ENCODE measurements at places on chromosomes 12 and 14.

DNA sequence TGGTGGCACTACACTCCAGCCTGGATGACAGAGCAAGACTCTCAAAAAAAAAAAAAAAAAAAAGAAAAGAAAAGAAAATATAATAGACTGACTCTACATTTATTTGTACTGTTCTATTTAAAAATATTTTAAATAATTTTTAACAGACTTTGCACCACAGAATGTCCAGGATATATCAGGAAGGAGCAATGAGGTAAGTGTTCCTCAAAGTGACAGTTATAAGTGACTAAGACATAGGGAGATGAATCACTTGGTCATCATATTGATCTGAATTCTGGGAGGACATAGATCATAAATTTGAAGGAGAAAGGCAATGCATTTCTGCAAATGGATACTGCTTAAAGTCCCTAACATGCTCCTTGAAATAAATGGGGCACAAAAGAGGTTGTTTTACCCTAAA lies 221.5 kb downstream of the KCNC2 start:
- DNase-seq: no peak

DNA sequence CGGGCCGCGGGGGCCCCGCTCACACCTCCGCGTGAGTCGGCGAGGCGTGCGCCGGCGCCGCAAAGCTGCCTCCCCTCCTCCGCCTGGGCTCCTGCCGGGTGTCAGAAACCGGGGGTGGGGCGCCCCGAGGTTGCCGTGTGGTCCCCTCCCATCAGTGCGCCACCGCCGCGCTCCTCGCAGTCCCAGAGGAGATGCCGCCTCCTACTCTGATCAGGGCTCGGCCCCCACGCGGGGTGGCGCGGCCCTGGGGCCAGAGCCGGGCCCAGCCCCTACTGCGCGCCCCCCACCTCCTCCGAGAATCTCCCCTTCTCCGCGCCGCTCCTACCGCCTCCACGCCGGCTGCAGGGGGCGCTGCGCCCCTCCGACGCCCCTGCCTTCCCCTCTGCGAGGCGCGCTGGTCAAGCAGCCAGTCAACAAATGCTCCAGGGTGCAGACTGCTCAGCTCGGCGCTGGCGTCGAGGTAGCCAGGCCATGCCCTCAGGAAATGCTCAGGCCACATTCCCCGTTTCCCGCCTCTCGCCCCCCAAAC lies 467 bp upstream of the JAG2 start:
- no peak for DNase-seq

- DNase-seq: no peak
These were observed 18.3 kb downstream of the NOC4L start for GRCh38 chr12:132162508-132163031.

DNA sequence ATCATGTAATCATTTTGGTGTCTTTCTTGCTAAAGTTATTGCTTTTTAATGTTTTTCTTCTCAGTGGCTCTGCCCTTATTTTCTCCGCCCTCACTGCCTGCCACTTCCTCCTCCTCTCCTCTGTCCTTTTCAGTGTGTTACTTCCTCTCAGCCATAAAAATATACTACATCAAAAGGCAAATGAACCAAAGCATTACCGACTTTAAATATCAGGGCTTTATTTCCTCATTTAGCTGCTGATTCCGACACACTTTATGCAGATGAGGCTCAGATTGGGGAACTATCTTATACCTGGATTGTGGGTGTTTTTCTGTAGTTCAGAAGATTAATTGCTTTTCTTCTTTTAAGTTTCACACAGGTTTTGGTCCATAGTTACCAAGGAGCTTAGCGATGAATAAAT lies 118.1 kb downstream of the CMAS start:
- DNase-seq: no peak

GRCh38 chr12:50934371-50934851 lies 17.9 kb upstream of the HIGD1C start:
- no peak for DNase-seq

- no peak for DNase-seq
These were observed 187.4 kb downstream of the TTC7B start for GRCh38 chr14:90628825-90629224.

- no peak for DNase-seq
These were observed at the start of gene ZBTB1 for GRCh38 chr14:64504310-64504896. Gene ZBTB1, plus strand, starts transcription at chr14:64504770. Its CDS starts 16,735 bp downstream, at chr14:64521505.

- no peak for DNase-seq
These were observed 146.2 kb upstream of the RFLNA start for GRCh38 chr12:124148481-124149273.

DNA sequence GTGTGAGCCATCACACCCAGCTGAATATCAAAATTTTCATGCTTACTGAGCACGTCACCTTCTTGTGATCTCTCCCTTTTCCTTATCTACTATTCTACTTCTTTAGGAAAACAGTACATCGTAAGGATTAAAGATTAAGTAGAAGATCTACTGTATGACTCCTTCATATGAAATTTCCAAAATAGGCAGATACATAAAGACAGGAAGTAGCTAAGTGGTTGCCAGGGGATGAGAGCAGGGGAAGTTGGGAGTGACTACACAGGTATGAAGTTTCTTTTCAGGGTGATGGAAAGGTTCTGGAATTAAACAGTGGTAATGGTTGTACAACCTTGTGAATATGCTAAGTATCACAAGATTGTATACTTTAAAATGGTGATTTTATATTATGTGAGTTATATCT lies 36.5 kb upstream of the CERS5 start:
- no peak for DNase-seq

DNA sequence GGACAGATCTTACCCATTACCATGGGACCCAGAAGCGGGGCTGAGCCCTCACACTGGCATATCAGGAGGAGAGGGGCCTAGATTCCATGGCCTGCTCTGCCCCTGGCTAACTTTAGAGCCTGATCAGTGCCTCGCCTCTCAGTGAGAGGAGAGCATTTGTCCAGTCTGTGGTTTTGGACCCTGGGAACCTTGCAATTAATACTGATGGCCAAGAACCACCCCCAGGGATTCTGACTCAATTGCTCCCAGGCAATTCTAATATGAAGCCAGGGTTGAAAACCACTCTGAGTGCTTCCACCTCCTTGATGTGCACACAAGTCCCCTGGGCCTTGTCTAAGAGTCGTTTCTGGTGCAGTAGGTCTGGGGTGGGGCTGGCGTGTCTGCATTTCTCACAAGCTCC lies 67.7 kb downstream of the CALM1 start:
- no peak for DNase-seq

- no peak for DNase-seq
These were observed 17.8 kb downstream of the FOXG1 start for GRCh38 chr14:28784096-28785048.

DNA sequence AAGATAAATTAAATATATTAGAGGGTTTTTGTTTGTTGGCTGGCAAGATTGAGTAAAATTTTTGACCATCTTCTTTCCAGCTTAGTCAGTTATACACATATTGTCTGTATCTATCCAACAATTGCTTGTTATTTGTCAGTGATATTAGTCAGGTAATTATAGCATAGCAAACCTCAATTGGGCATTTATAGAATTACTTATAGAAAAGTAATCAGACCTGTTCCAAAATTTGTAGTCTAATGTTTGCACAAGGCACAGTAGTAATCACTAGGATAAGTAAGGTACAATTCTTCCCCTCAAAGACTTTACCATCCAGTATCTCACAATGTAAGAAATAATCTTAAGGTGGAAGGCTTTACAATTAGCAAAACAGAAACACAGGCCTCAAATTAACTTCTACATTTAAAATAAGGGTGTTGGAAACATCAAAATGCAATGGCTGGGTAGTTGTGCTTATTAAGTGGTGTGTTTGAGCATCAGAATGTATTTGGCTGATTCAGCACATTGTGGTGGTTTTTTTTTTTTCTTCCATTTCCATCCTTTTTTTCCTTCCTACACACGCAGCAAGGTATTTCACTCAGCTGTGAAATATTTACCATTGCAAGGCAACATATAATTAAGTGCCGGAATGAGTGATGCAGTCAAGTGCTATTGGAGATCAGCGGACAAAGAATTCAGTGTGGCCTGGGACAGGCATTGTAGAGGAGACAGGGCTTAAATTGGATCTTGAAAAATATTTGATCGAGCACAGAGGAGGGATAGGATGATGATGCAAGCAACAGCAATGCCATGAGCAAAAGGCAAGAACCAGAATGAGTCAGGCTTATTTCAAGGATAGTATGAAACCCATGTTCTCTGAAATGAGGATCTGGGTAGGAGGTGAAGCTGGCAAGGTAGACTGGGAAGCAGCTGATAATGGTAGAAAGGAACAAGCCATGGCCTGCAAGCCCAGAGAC lies 178.2 kb downstream of the AKAP6 start:
- no peak for DNase-seq

- no peak for DNase-seq
These were observed 5.2 kb downstream of the RAB5B start for GRCh38 chr12:55979069-55979468.

DNA sequence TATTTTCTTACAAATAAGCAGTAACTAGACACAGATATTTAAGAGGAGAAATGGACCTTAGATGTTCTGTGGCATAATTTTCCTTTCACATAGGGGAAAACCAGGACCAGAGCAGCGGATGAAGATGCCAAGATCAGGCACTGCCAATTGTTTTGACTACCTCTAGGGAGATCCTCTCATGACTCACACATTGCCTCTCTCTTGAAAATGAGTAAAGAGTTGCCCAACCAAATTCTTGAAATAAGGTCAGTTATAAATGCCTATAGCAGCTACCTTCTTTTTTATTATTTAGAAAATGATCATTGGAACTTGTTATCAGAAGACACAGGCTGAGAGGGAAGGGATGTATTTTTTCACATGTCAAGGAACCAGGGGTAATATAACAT lies 263.4 kb upstream of the PLEKHG7 start:
- no peak for DNase-seq

DNA sequence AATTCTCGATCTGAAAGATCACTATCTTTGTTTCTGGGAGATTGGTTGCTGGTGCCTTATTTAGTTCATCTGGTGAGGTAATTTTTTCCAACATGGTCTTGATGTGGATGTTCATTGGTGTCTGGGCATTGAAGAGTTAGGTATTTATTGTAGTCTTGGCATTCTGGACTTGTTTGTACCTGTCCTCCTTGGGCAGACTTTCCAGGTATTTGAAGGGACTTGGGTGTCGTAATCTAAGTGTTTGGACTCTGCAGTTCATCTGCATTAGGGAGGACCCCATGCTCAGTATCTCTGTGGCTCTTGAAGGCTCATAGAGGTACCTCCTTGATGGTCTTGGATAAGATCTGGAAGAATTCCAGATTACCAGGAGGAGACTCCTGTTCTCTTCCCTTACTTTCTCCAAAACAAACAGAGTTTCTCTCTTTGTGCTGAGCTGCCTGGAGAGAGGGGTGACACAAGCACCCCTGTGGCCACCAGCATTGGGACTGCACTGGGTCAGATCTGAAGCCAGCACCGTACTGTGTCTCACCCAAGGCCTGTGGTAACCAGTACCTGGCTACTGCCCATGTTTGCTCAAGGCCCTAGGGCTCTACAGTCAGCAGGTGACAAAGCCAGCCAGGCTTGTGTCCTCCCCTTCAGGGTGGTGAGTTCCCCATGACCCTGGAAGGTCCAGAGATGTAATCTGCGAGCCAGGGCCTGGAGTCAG lies 5.3 kb downstream of the A2ML1 start:
- DNase-seq: no peak

GRCh38 chr12:77001276-77001675 lies 64.1 kb downstream of the E2F7 start:
- DNase-seq: no peak

GRCh38 chr14:33726685-33727084 lies 224.2 kb downstream of the EGLN3 start:
- DNase-seq: no peak

DNA sequence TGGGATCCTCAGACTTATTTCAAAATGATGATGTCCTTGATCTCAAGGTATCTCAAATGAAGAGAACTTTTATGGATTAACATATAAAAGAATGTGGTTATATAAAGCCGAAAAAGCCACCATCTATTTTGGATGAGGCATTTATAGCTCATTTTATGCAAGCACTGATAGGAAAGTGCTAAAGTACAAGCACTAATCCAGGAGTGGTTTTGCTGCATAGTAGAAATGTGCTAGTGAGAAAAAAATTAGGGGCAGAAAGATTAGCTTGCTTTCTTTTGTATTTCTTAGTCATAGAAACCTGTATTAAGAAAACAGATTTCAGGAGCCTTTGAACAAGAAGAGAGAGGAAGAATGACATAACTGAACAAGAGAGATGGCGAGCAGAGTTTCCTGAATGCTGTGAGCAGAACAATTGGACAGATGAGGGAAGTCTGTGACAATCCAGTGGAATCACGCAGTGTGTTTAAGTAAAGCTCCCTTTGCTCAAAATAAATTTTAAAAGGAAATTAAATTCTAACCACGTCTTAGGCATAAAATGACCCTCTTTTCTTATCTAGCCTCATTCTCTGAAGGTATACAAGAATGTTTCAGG lies 238.2 kb upstream of the NOVA1 start:
- no peak for DNase-seq

- no peak for DNase-seq
These were observed 55.4 kb downstream of the IRAK3 start for GRCh38 chr12:66244446-66244845.

GRCh38 chr12:132850291-132850690 lies 21.6 kb upstream of the GOLGA3 start:
- no peak for DNase-seq

- no peak for DNase-seq
These were observed 5.8 kb upstream of the PUS1 start for GRCh38 chr12:131923260-131923659.

DNA sequence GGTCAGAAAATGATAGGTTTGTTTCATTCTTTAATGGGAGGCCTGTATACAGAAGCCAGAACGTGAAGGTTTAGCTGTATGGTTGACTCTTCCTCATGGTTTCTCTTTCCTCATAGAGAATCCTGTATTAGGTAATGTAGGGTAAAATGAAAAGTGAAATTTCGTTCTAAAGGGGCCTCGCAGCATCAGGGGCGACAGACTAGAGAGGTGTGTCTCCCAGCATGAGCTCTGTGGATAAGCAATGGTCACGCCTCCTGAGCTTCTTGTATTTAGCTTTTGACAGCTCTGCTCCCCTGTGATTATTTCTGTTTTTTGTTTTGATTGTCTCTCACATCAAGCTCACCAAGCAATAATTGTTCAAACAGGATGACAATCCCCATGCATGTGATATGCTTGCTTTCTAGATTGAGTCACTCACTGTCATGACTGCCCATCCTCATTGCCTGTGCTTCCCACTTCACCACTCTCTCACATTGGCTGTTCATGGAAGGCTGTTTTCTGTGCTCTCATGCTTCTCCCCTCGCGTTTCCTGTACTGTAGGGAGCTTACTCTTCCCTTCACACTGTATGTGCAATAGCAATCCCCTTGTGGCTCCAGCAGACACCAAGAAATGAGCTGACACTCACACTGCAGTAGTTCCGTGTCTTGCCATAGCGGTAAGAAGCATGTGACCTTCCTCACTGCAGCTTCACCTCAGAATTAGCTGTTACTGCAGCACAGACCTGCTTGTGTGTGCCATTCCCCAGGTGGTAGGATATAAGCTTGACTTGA lies 44.0 kb downstream of the RAD52 start:
- DNase-seq: no peak

- peak; percentile 40 for DNase-seq
These were observed 160.1 kb downstream of the EPS8 start for GRCh38 chr12:15629108-15629507.

DNA sequence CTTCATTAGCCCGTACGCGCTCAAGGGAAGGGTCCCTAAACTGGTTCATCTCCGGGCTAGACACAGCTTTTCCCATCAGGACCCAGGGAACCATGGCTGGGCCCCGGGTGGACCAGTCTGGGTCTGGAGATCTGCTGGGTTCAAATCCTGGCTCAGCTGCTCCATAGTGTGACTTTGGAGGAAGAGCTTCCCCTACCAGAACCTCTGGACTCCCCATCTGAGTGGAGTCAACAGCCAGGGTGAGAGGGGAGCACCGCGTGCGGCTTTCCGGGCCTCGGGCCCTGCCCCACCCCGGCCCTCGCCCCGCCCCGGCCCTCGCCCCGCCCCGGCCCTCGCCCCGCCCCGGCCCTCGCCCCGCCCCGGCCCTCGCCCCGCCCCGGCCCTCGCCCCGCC lies 41.2 kb downstream of the BEGAIN start:
- DNase-seq: no peak

Data from NT2/D1 (cell line).